Cerebellar nuclear complex (tissue), 1 donor: ENCODE measurements at places on chromosomes 7 and 10.

DNA sequence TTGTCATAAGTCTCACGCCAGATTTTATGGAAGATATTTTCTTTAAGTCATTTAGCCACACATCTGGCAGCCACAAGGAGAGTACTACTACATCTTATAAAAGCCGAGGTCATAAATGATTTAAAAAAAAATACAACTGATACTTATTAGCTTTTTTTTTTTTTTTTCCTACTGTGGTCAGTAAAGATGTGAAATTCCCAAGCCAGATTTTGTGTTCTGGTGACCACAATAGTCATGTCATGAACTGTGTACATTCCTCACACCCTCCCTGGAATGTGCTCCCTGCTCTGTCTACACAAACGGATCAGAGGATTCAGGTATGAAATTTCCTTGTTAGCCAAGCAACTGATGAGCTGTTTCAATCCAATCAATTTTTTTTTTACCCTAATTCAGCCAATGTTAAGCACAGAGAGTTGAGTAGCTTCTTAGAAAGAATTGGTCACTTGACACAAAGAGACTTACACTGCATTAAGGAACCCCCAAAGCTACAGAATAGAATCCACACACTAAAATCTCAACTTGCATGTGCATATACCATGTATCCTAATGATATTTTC, 54.7 kb downstream of the CHRM2 start:
- no peak for DNase-seq

DNA sequence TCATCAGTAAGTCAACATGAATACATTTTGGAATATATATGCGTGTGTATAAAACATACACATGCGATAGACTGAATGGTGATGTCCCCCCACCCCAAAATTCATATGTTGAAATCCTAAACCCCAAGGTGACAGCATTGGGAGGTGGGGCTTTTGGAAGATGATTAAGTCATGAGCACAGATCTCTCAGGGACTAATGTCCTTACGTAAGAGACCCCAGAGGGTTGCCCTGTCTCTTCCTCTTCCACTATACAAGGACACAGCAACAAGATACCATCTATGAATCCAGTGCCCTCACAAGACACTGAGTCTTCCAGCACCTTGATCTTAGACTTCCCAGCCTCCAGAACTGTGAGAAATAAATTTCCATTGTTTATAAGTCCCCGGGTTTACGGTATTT, 22.5 kb downstream of the DRGX start:
- DNase-seq = no peak

DNA sequence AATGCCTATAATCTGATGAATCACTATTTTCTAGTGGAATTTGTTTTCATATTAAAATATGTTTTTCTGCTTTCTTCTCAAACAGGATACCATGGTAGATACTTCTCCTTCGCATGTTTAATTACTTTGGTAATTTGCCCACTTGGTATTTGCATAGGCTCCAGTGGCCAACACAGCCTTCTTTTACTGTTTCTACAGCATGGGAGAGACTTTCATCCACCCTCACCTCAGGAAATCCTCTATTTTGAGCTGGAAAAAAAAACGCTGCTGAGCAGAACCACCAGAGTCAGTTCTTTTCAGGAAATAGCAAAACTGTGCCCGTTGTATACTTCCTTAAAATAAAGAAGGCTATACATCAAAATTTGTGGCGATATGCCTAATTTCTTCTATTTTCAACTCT, 213.3 kb downstream of the MDFIC start:
- no peak for DNase-seq

- no peak for DNase-seq
Measured at GRCh38 chr7:156232931-156233705, 407.5 kb upstream of the RNF32 start.

GRCh38 chr7:133672866-133673265, 420.0 kb downstream of the EXOC4 start:
- DNase-seq = no peak

DNA sequence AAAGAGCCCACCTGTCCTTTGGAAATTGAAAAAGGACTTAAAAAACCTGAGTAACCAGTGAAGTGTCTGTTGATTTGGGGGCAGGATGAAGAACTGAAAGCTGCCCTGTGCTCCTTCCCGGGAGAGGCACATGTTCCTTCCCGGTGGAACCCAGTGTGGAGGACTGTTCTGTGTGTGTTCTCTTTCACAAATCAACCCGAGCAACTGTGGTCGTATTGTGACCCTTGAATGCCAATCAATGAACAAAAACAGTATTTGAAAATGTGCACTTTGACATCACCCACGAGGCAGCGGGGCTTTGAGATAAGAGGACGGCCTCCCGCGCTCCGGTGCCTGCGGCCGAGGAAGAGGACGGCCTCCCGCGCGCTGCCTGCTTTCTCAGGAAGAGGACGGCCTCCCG, 139.0 kb downstream of the VIPR2 start:
- no peak for DNase-seq

DNA sequence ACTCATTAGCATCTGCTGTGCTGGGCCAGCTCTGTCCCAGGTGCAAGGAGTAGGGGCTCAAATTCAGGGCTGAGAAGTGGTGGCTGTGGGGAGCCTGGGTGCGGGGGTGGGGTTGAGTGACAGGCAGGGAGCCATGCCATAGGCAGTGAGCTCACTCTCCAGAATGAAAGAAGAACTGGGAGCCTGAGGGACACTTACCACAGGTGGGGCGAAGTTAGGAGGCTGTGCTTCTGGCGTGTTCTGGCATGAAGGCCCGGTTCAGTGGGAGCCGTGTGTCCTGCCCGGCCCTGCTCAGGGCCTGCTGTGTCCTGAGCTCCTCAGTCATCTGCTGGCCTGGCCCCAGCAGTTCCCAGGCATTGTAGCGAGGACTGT, 62.5 kb downstream of the MKI67 start:
- no peak for DNase-seq

DNA sequence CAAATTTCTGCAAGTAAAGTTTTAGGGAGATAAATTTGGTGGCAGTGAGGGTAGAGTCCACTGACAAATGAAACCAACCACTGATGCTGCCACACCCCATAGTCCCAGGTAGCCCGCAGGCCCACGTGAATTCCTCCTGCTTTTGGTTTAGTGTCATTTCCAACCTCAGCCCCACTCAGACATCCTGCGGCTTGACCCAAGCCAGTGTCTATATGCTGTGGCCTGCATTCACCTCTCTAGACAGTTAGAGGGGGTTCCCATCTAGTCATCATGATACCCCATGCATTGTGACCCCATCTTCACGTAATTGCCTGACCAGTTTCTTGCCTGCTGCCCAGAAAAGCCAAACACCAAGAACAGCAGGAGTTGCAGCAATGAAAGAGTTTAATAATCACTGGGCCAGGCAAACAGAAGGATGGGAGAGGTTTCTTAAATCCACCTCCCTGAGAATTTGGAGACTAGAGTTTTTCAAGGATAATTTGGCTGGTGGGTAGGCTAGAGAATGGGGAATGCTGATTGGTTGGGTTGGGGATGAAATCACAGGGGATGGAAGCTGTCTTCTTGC, 332.0 kb upstream of the GALNT17 start:
- no peak for DNase-seq

- DNase-seq = no peak
Measured at GRCh38 chr7:74083928-74084721, 521 bp downstream of the LIMK1 start.

DNA sequence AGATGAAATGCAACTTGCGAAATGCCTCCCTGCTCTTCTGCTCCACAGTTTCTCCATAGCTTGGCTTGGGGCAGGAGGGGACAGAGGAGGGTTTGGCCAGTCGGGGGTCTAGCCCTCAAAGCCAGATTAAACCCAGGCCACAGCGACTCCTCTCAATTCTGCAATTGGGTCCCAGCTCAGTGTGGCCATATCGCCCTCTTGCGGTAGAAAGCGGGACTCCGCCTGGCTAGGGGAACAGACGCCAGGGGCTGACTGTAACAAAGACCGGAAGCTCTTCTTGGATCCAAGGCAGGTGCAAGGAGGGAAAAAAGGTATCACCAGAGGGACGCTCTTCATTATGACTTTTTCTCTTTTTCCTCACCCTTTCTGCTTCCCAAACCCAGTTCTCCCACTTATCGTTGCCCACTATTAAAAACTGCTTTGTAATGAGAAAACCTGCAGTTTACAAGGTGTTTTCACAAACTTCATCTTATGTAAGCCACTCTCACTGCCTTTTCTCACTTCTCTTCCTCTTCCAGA, 36.6 kb upstream of the TNPO3 start:
- peak; percentile 31 for DNase-seq

DNA sequence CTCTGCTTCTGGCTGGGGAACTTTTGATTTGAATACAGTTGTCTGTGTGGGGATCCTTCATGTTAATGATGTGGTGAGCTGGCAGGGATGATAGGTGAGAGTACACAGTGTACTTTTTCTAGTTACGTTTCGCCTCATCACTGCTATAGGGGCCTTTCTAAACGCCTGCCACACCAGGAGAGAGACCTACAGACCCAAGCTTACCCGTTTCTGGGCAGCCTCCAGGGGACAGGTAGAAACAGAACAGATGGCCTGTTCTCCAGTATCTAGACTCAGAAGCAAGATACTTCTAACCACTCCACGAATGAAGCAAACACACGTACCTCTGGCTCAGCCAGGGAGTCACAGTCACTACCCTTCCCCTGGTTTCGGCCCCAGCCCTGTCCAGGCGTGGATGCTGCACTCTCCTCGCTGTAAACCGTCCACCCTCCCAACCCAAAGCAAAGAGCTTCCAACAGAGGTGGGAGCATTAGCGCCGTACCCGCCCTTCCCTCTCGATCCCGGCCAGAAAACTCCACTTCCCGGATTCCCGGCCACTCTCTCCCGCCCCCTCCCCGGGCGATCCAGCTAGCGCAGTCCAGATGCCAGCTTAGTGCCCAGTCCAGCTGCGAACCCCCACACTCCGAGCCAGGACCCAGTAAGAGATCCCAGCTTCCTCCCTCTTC, 1.2 kb downstream of the CCDC6 start:
- no peak for DNase-seq

- no peak for DNase-seq
Measured at GRCh38 chr7:106957766-106958165, 86.7 kb upstream of the PRKAR2B start.

- DNase-seq = no peak
Measured at GRCh38 chr7:26292768-26293560, 1.3 kb downstream of the SNX10 start.

- DNase-seq = no peak
Measured at GRCh38 chr7:96084881-96085553, 236.9 kb downstream of the SLC25A13 start.

DNA sequence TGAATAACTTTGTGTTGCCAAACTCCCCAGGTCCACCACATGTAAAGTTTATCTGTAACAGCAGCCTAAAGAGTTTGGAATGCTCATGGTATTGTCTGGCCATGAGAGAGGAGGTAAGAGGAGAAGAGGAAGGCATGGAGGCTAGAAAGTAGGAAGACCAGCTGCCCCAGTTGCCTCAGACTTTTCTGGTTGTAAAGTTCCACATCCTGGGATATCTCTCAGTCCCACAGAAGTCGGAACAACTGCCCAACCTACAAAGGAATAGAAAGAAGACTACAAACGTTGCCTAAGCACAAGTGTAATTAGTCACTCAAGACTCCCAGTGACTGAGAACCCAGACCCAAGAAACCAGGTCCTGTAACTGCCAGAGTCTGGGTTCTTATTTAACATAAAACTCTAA, 47.3 kb downstream of the CREB3L2 start:
- DNase-seq = no peak

- no peak for DNase-seq
Measured at GRCh38 chr10:5536486-5537081, 11.8 kb downstream of the CALML3 start.

DNA sequence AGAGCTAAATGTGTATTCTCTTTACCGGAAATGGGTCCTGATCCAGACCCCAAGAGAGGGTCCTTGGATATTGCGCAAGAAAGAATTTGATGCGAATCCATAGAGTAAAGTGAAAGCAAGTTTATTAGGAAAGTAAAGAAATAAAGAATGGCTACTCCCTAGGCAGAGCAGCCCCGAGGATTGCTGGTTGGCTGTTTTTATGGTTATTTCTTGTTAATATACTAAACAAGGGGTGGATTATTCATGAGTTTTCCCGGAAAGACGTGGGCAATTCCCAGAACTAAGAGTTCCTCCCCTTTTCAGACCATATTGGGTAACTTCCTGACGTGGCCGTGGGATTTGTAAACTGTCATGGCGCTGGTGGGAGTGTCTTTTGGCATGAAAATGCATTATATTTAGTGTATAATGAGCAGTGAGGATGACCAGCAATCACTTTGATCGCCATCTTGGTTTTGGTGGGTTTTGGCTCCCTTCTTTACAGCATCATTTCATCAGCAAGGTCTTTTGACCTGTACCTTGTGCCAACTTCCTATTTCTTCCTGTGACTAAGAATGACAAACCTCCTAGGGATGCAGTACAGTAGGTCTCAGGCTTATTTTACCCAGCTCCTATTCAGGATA, 60.4 kb downstream of the ARL4A start:
- no peak for DNase-seq

DNA sequence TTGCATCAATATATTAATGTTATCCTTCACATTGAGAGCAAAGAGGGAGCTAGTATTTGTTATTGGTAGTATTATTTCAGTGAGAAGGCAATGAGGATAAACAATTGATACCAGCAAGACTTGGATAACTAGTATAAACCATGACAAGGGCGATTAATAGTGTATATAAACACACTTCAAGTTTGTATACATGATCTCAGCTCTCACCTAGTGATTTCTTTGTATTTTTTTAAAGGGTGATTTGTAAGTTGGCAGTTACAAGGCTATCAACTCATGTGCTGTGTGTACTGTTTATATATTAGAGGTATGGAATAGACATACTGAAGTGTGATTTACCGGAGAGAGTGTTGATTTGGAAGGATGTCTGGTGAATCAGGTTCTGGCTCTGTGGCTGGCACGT, 88.0 kb downstream of the SNX10 start:
- DNase-seq = no peak

- DNase-seq = no peak
Measured at GRCh38 chr10:3220853-3221252, 48.3 kb upstream of the PITRM1 start.

DNA sequence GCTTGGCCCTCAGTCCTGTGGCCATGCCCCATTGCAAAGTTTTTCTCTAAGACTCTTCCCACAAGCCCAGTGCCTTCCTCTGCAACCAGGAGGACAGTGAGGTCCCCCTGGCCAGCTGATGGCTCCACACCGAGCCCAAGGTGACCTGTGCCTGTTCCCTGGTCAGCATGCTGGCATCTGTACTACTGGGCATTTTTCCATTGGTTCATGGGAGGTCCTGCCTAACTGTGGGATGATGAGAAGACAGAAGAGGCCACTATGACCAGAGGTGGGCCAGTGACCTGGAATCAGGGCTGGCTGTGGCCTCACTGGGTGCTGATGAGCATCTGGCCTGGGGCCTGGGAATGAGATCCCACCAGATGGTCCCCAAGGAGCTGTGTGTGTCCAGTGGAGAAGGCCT, 20.2 kb downstream of the CALML3 start:
- DNase-seq = no peak

DNA sequence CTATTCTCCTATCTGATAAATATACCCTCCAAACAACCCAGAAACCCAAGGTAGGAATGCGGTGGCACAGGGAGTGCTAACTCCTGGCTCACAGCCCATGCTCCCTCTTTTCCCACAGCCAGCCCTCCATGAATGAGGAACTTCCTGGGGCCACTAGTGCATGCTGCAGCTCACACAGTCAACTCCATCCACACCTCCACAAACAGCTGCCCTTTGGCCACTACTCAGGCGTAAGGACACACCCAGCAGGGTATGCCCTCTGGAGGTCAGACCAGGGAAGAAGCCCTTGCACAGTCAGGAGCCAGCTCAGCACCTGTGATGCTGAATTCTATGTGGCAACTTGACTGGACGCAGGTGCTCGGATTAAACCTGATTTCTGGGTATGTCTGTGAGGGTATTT, 85.2 kb upstream of the PIK3CG start:
- DNase-seq = no peak
